T-helper 22 cell (primary cell): ENCODE measurements at places on chromosomes 16 and 17.

GRCh38 chr17:74055508-74056160 is 147.8 kb upstream of the RPL38 start:
- DNase-seq: no peak

DNA sequence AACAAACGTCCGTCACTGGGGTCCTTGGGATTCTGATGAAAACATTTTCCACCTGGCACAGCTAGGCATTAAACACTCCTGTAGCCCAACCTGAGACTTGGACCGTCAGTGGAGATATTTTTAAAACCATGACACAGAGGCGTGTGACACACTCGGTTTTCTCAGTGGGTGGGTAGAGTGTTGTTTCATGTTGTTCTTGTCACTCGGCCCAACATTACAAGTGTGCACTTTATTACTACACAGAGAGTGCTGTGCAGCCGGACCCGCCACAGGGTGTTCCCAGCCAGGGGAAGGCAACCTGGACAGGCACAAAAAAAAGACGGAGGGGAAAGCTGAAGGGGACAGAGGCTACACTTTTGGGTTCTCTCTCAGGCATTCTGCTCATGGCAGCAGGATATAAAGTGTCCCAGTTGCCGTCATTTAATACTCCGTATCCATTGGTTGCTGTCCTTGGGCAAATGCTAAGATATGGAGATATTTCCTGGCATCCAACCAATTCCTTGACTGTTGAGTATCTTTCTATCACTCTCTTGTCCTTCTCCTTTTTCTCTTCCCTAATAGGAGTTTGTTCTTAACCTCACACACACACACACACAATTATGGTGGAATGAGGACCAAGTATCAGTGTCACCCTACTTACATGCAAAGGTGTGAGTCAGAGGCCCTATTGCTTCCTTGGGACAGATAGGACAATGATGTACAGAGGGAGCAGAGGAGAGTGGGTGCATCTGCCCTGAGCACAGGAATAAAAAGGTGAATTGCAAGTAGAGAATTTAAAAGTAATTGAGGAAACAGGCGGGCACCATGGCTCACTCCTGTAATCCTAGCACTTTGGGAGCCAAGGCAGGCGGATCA is 154.1 kb upstream of the SOX9 start:
- no peak for DNase-seq

DNA sequence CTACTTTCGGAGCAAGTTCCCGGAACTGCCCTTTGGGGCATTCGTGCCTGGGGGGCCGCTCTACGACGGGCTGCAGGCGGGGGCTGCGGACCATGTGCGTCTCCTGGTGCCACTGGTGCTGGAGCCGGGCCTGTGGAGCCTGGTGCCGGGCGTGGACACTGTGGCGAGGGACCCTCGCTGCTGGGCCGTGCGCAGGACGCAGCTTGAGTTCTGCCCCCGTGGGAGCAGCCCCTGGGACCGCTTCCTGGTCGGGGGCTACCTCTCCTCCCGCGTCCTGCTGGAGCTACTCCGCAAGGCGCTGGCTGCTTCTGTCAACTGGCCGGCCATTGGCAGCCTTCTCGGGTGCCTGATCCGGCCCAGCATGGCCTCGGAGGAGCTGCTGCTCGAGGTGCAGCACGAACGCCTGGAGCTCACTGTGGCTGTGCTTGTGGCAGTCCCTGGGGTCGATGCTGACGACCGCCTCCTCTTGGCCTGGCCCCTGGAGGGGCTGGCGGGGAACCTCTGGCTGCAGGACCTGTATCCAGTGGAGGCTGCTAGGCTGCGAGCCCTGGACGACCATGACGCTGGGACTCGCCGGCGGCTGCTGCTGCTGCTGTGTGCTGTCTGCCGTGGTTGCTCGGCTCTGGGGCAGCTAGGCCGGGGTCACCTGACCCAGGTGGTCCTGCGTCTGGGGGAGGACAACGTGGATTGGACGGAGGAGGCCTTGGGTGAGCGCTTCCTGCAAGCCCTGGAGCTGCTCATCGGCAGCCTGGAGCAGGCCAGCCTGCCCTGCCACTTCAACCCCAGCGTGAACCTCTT is 3.6 kb downstream of the MIEF2 start:
- DNase-seq: no peak

DNA sequence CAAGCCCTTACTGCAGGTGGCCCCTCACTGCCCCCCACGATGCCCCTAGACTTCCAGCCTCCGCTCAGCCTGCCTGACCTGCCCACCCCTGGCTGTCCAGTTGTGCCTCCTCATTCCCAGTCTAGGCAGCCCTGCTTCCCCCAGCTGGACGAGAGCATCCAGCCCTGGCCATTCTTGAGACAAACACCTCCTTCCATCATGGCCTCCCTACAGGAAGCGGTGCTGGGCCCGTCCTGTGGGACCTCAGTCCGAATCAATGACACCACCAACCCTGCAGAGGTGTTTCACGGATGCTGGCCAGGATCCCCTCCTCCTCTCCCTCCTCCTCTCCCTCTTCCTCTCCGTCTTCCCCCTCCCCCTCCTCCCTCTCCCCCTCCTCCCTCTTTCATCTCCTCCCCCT is 28.3 kb downstream of the CCDC40 start:
- DNase-seq: no peak

DNA sequence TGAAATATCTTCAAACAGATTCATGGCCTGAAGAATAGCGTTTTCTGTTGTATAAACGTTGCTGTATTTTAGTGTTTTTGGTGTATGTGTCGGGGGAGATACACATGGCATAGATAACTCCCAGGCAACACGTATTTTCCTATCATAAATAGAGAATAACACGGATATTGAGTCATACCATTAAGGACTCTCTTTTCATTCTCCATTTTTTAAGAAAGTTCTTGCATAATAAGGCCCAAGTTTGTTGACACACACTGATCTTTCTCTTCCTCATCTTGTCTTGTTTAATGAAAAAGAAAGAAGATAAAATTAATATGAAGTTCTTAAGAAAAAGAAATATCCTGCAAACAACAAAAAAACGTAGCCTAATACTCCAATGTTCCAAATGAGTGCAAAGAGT is 13.4 kb downstream of the ABCA8 start:
- DNase-seq: no peak

DNA sequence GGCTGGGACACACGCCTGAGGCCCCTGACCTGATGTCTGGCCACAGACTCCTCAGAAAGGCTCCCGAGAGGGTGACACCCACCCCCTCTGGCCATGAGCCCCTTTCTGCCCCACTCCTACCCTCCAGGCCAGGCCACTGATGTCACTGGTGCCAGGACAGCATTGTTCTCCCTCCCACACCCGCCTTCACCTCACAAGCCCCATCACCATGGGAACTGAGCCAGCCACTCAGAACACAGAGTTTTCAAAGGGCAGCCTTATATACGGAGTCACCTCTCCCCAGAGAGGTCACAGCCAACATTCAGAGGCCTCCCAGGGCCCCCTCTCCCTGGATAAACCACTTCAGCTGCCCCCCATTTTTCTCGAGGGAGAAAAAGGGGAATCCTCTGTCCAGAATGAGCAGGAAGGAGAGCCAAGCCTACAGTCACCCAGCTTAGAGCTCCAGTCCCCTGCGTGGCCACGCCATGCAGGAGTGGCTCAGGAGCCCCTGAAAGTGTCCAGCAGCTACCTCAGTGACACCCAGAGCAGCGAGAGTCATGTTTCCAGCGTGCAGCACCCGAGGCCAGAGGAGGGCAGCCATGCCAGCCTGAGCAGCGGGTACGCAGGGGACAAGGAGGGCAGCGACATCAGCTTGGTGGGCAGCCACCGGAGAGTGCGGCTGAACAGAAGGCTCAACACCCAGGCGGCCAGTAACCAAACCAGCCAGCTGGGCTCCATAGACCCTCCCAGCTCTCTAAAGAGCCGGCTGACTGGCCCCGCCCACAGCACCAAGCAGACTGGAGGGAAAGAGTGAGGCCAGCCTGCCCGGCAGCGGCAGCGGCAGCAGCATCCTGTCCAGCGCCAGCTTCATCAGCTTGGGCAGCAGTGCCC is at the start of gene C16orf82:
Gene C16orf82, plus strand, starts transcription at position 260 of the 870 bp plus-strand sequence.
- no peak for DNase-seq

- DNase-seq: no peak
Observed at GRCh38 chr16:60123392-60124023, 1389.4 kb upstream of the GOT2 start.

DNA sequence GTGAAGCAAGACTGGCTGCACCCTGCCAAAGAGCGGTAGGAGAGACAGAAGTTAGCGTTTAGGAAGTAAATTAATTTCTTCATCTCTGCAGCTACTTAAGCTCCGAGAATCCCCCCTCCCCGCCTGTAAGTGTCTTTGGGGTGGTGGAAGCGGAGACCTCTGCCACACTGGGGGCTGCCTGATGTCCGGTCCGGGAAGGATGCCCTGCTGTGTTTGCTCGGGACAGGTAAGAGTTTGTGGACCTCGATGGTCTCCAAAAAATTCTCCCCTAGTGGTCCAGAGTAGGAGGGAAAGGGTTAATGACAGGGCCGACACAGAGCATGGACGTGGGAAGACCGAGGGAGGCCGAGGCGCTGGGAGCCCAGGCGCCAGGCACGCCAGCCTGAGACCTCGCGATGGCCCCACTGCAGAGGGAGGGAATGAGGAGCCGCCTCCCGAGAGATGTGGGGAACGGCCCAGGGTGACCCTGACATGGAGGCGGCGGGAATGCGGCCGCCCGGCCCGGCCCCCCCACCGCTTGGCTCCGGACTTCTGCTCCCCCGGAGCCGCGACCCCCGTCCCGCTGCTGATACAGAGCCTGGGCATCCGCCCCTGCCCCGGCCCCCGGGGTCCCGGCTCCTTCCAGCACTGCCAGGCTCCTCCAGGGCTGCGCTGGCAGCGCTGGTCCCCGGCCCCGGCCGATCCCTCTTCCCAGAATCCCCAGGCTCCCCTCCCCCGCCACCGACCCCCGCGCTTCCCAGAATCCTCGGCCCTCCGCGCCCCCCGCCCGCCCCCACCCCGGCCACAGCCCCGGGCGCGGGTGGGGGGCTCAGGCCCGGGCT is 680 bp downstream of the ZNF629 start:
- no peak for DNase-seq
